AG08395 (cell line): ENCODE measurements at places on chromosomes 7 and 10.

- no peak for DNase-seq
Measured at GRCh38 chr10:12235796-12236195, 39.8 kb downstream of the CDC123 start.

GRCh38 chr7:30147785-30148184 lies 13.0 kb downstream of the MTURN start:
- DNase-seq, result no peak

DNA sequence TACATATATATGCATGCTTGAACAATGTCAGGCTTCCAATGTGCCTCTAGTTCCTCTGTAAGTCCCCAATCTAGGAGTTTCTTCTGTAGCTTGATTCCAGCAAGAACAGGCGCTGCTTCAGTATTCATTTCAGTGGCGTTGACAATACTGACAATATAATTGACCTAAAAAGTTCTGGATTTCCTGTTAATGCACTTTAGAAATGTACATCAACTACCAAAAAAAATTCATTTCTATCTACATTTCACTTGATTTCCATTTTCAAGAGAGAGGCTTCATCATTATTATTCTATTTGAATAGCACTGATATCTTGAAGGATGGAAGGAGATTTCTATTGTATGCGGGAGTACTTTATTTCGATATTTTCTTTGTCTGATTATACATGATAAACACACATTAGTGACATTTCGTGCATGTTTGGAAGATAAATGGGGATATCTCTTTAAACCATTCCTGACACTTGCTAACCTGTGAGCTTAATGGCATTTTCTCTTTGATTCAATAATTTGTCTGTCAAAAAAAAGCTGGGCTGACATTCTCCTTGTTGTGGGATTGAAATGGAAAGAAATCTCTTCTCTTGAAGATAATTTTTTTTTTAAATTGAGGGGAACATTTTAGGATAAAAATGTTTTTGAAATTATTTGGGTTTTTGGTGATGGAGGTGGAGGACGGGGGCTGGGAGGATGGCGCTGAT lies 568.2 kb downstream of the LRMDA start:
- DNase-seq, result no peak

DNA sequence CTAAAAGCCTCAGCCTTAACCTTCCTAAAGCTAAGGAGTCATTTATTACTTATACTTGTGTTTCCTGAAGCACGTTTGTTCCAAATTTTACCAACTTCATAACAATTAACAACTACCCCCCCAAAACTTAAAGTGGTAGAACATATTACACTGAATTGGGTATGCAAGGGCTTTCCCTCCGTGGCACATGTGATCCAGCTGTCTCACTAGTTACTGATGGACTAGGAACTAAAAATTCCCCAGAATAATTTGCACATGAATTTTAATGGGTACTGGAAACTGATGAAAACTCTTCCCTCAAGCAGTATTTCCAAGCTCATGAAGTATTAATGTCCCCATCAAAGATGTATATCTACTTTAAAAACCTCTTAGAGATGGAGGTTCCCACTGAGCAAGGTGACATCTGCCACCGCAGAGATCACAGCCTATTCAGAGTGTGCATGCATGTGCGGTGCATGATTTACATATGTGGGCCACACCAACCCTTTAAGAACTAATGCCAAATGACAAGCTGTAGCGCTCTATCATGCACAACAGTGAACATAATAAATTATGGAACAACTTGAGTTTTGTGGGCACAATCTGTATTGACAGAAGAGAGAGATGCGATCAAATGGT lies 139.9 kb upstream of the ADCY1 start:
- DNase-seq, result no peak

DNA sequence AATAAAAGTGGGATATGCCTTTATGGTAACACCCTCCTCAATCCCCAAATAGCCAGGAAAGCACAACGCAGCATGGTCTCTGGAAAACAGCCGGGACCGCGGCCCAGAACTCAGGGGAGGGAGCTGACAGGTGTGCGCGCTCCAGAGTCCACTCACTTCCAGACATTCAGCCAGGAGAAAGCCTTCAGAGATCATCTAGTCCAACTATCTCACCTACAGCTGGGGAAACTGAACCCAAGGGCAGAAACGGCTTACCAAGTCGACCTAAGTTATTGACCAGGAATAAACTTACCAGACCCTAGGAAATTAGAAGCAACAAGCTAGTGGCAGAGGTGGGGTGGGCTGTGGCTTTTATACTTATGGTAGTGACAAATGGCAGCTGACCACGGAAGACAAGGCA lies 16.4 kb downstream of the GSDME start:
- DNase-seq, result no peak

- DNase-seq, result no peak
Measured at GRCh38 chr7:27526131-27526530, 136.6 kb downstream of the HIBADH start.

DNA sequence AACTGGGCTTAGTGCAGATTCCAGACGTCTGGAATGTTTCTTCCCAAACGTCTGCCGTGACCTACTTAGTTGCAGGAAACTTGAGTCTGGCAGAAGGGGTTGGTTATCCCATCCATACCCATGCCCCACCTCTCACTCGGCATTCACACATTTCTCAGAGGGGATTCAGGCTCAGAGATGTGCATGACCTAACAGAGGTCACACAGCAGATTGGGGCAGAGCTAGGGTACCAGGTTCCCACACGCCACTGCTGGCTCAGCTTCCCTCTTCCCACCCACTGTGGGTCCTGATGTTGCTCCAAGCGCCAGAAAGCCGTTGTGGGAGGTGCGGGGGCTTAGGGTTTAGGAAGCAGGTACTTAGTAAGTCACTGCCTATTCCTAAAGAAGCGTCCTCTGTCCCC lies 3.0 kb downstream of the UCMA start:
- DNase-seq, result no peak

DNA sequence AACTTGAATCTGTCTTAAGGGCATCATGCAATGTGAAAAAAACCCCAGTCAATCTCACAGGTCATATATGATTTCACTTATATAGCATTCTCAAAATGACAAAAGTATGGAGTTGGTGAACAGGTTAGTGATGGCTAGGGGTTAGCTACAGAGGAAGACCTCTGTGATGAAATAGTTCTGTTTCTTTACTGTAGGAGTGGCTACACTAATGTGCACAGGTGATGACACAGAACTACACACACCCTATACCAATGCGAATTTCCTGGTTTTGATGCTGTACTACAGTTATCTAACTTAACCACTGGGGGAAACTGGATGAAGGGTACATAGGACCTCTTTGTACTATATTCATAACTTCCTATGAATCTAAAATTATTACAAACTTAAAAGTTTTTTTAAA lies 541.8 kb downstream of the PARD3 start:
- no peak for DNase-seq

DNA sequence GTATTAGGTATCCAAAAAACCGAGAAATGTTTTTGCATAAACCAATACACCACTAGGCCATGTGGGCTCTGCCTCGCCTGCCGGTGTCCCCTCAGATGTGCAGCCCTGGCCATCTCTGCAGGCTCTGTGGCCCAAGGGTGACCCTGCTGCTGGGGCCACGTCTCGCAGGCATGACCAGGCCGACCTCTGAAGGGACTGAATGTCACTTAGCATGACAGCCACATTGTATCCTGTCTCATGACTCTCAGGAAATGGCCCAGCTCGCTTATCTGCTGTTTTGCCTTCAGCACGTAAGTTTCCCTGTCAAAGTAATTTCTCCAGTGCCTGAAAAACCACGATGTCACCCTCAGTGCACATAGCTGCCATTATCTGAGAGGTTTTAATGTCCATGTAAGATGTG lies 49.5 kb upstream of the ZNF32 start:
- DNase-seq, result no peak

- DNase-seq, result no peak
Measured at GRCh38 chr7:309586-310228, 19.7 kb downstream of the FOXL3 start.

GRCh38 chr7:26543340-26543739 lies 251.7 kb downstream of the SNX10 start:
- DNase-seq, result no peak

DNA sequence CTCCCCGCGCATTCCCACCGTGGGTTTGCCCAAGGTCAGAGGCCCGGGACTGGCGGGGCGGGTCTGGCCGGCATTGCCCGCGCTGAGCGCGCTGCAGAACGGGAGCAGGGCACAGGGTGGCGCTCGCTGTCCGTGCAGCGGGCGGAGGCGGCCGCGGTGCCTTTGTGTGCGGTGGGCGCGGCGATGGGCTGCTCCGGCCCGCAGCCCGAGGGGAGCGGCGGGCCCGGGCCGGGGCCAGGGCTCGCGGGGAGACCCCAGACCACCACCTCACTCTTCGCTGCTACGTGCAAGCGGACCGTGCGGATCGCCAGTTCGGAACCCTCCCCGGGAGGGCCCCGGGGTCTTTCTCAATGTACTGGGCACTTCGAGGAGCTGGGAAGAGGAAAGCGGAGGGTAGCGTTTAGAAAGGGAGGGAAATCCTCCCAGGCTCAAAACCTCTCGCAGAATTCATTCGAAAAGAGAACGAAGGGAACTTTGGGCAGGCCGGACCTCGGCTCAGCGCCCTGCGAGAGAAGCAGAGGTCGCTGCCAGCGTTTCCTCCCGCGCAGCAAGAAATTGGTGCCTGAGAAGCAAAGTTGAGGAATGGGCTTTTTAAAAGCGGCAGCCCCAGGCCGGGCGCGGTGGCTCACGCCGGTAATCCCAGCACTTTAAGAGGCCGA lies 8.5 kb downstream of the SP8 start:
- peak; percentile 31 for DNase-seq

GRCh38 chr10:42422911-42423310 lies 215.5 kb downstream of the ZNF33B start:
- no peak for DNase-seq

DNA sequence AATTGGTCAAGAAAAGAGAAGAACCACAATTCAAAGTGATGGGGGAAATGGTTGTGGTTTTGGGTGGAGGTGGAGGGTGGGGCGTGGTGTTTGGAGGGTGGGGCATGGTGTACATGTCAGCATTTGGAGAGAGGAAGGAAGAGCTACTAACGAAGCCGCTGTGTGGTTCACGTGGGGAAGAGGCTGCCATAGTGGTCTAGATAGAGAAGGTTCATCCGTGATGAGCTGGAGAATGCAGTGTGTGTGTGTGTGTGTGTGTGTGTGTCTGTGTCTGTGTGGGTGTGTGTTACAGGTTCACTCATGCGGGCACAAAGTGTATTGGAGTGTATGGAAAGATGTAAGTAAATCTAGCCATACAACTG lies 6.1 kb upstream of the VCL start:
- no peak for DNase-seq

DNA sequence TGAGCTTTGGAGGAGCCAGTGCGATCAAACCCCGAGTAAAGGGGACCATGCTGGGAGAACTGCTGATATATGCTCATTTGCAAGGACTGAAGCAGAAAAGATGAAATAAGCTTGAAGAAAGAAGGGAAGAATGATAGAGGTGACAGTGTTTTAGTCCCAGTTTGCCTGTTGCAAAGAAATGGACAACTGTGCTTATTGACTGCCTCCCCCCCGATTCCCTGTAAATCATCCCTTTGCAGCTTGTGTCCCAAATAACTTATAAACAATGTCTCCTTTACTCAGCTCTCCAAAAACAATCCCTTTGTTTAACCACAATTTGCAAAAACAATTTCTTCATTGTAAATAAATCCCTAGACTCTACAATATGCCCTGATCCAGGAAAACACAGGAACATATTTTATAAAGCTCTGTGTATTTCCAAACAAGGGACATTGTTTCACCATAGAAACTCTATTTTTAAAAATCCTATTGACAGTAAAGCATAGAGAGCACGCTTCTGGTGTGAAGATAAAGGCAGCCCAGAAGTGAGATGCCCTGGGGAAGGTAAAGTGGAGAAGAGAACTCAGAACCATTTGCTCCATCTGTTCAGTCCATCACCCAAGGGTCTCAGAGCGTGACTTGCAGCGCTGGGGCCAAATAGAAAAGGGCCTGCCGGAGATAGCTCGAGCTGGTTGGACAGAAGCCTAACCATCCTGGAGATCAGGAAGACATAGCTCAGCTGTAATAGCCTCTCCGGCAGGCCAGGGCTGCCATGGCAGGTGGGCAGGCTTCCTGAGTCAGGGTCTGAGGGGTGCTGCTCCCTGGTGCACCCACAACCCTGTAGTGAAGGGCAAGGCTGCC lies 280.5 kb downstream of the WDR11 start:
- no peak for DNase-seq

DNA sequence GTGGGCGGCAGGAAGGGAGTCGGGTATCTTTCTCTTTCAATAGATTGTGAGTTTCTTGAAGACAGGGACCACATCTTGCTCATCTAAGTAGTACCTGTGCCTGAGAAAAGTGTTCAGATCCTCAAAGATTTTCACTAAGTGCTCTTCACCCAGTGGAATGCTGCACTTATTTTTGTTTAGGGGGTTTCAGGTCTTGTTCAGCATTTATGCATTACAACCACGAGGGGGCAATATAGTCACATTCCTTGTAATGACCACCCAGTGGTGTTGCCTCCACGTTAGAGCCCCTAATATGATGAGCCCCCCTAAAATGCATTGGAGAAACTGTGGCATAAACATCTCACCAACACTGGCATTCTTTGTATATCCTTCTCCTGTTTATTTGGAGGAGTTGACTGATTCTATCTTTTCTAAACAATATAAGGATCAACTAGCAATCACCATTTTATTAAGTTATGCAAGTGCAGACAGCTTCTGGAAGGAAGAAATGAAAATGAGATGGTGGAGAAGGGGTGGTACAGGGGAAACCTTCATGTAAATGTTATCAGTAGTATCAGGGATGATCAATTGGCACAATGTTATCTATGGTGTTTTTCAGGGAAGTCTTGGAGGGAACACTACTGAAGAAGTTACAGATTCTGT lies 3.1 kb upstream of the PAPSS2 start:
- peak; percentile 52 for DNase-seq

GRCh38 chr10:75238182-75239095 lies 2.7 kb upstream of the COMTD1 start:
- no peak for DNase-seq

- peak; percentile 78 for DNase-seq
Measured at GRCh38 chr7:138890499-138891445, 90.4 kb downstream of the KIAA1549 start.

GRCh38 chr7:26859720-26860119 lies 4.7 kb downstream of the SKAP2 start:
- no peak for DNase-seq

- DNase-seq, result peak; percentile 75
Measured at GRCh38 chr10:126013489-126014281, 117.3 kb downstream of the FANK1 start.

DNA sequence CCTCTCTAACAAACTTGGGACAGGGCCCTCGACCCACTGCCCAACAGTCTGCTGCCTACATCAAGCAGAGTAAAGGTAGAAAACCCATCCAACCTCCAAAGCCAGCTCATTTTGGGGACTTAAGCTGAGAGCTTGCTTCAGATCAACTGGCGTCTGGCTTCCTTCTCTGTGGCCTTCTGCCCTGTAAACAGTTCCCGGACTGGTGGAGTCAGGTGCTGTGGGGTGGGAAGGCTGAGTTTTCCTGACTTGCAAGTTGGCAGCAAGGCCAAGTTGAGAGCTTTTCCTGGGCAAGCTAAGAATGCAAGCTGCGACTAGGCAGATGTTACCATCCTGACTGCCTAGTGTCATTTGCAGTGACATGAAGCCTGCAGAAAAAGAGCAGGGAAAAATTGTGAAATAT lies 3.7 kb downstream of the GALNT17 start:
- DNase-seq, result no peak

GRCh38 chr7:108869070-108869469 lies 299.4 kb downstream of the DNAJB9 start:
- DNase-seq, result no peak

GRCh38 chr10:103595933-103596726 lies 102.6 kb downstream of the NEURL1 start:
- no peak for DNase-seq
